ENCODE measurements at places on chromosomes 4 and X.

DNA sequence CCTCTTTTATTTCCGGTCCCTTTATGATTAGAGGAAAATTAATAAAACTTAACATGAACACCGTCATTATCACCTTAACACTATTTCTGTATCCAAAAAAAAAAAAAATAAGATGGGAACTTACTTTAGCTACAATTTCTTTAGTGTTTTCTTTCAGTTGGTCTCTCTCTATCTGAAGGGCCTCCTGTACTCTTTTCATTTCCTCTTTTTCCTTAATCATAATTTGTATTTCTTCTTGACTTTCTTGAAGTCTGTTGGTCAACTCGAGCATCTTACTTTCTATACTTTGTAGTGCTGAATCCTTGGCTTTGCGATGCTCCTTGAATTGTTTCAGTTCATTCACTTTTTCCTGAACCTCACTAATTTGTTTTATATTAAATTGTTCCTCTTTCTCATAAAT lies 45.3 kb upstream of the BDH2 start:
- no peak for DNase-seq

GRCh38 chr4:145528601-145529000 lies 46.9 kb downstream of the SMAD1 start:
- no peak for DNase-seq

GRCh38 chr4:37646247-37646646 lies 39.9 kb downstream of the RELL1 start:
- no peak for DNase-seq

DNA sequence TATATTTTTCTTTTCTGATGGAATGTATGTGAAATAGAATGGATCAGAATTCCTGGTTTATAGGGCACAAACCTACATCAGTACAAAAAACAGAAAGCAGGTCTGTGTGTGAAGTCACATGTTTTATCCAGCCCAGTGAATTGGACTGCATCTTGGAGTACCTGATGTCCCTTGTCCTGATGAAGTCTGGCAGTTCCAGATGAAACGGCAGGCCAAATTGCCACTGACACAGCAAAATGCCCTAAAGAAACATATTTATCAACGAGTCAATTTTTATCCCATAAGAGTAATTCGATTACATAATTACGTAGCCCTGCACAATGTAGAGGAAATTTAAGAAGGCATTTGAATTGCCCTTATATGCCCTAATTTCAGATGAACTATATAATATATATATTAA lies 37.8 kb upstream of the ATP6AP2 start:
- no peak for DNase-seq

GRCh38 chrX:38112566-38112965 lies 106.2 kb downstream of the SYTL5 start:
- no peak for DNase-seq

GRCh38 chr4:138242076-138242833 lies at the start of gene SLC7A11:
Gene SLC7A11 (minus strand): TSS chr4:138242349. CDS start chr4:138242069, 280 bp downstream.
- DNase-seq: peak; percentile 94
